ENCODE measurements at places on chromosomes 6 and 20.

DNA sequence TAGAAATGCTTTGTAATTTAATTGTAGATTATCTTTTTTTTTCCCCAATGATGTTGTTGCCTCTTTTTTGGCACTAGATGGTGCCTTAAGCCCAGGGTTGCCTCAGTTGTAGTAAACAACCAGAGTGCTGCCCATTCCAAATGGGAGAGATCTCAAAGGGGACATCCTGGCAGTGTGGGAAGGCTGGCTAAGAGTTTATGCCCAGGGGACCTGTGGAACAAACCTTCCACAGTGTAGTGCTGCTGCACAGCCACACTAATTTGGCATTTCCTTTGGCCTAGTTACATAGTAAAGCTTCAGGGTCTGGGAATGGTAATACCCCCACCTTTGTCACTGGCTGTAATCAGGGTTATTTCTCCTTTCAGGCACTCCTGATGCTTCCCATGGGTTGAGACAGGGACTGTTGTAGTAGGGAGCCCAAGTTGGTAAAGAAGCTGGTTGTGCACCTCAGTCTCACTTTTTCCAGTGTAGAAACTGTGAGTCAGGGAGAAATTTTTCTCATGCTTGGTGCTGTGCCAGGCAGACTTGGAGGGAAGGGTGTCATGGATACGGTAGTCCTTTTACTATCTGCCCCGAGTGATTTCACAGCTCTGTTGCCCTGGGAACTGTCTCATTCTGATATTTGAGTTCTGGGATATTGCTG lies 177.8 kb upstream of the ECI2 start:
- no peak for DNase-seq

DNA sequence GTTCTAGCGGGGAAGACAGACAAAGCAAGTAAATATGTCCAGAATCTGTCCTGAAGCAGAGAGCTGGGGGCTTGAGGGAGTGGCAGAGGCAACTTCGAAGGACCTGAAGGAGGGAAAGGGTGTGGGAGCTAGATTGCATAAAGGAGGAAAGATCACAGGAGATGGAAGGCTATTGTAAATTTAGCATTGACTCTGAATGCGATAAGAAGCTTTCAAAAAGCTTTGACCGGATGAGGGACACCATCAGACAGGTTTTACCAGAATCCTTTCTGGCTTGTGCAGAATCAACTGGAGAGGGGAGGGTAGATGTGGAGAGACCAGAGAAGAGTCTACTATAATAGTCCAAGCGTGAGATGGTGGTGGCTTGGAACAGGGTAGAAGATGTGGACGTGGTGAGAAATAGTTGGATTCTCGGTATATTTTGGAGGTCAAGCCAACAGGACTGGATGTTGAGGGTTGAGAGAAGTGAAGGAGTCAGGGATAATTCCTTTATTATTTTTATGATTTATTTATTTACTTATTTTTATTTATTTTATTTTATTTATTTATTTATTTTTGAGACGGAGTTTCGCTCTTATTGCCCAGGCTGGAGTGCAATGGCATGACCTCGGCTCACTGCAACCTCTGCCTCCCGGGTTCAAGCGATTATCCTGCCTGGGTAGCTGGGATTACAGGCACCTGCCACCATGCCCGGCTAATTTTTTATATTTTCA lies 19.9 kb upstream of the RIPOR3 start:
- no peak for DNase-seq

GRCh38 chr6:114144887-114145851 lies 174.2 kb upstream of the HDAC2 start:
- DNase-seq = no peak

DNA sequence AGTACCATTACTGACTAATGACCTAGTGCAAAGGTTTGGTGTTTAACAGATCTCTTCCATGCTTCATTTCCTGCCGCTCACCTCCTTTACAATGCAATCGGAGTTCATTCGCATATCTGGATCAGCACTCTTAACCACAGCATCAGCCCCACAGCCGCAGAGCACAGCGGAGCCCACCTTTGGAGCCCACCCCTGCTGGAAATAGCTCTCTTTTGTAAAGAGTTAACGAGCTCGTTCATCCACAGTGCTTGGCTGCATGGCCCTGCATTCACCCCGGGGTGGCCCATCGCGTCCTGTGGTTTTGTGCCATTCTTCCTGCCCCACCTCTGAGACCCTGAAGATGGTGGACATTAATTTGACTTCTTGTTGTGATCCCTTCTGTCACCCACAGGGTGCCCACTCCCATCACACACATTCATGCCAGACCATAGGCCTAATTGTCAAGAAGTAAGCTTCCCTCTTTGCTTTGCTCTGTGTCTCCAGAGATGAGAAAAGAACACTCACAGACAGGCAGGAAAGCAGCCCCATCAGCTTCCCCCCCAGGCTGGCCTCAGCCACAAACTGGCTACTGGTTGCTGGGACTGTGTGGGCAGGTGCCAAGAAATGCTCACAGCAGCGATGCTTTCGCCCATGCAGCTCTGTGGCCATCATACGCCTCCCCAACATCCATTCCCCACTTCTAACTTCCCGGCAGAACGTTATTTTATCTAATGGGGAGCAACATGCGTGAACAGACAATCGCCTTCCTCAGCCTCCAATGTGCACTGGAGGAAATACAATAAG lies 167.0 kb downstream of the LRFN2 start:
- peak; percentile 90 for DNase-seq

- no peak for DNase-seq
Observed at GRCh38 chr6:24667378-24667803, 514 bp downstream of the ACOT13 start.

GRCh38 chr20:17947474-17947815 lies 21.1 kb downstream of the SNX5 start:
- no peak for DNase-seq

GRCh38 chr6:14505401-14505800 lies 387.8 kb downstream of the CD83 start:
- peak; percentile 22 for DNase-seq

- no peak for DNase-seq
Observed at GRCh38 chr6:38349795-38350194, 289.9 kb downstream of the BTBD9 start.

DNA sequence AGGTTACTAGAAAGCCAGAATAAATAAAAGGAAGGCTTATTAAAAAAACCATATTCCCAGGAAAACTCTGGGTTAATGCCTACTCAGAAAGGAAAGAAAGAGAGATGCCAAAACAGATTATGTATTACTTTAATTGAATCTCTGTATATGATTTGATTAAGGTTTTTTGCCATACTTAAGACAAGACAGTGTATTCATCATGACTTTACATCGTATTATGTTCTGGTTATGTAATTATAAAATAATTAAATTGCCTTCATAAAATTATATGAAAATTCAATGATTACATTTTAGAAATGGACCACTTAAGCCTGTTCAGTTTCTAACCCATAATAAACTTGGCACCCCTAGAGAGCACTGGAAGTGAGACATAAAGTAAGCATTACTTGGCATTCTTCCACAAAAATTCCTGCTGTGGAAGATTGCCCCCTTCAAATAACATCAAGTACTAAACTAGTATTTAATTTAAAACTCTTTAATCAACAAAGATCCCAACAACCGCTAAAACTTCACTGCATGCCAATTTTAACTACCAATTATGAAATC lies 20.8 kb upstream of the IBTK start:
- DNase-seq = no peak

- no peak for DNase-seq
Observed at GRCh38 chr6:15460110-15460727, 202.6 kb downstream of the DTNBP1 start.

GRCh38 chr6:158230967-158231550 lies 62.9 kb downstream of the GTF2H5 start:
- no peak for DNase-seq

GRCh38 chr6:13397359-13398068 lies 69.2 kb upstream of the TBC1D7 start:
- no peak for DNase-seq

- no peak for DNase-seq
Observed at GRCh38 chr20:54843865-54844264, 368.5 kb downstream of the DOK5 start.

- no peak for DNase-seq
Observed at GRCh38 chr20:63311833-63312243, 18.9 kb downstream of the COL20A1 start.

- no peak for DNase-seq
Observed at GRCh38 chr6:42278131-42278853, 60.6 kb upstream of the MRPS10 start.

DNA sequence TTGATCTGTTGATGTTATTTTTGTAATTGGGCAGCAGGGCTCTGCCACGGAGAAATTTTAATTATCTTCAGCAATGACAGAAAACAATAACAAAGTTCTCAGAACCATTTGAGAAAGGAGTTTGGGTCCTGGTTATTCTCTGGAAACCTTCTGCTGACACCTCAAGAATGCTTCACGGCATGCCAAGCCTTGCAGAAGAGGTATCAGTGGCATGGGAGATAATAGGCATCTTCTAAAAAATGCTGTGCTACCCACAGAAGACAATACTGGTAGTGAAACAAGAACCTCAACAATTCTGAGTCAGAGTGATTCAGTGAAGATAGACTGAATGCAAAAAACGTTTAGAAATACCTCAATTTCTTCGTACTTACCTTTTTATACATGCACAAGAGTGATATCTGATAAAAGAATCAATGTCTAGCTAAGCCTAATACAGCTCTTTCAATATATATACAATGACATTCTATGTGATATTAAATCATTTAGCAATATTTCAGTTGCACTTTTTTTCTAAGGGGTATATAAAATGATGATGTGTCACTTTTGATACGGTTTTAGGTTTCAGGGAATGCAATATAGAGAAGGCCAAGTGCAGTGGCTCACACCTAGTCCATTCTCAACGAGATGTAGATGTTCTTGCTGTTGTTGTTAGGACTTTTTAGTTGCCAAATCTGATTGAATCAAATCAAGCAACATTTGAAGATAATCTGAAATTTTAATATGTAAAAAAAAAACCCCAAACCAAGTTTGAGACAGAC lies 110.4 kb upstream of the COL21A1 start:
- DNase-seq = no peak

GRCh38 chr20:16245879-16246278 lies 327.4 kb downstream of the KIF16B start:
- DNase-seq = no peak

GRCh38 chr6:9370480-9370879 lies 935.1 kb upstream of the SLC35B3 start:
- no peak for DNase-seq

- no peak for DNase-seq
Observed at GRCh38 chr6:127249621-127250020, 17.0 kb upstream of the RNF146 start.

DNA sequence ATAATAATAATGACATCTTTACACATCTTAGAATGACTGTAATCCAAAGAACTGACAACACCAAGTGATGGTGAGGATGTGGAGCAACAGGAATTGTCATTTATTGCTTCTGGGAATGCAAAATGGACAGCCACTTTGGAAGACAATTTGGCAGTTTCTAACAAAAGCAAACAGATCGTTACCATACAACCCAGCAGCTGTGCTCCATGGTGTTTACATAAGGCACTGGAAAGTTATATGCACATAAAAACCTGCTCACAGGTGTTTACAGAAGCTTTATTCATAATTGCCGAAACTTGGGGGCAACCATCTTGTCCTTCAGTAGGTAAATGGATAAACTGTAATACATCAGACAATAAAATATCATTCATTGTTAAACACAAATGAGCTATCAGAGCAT lies 18.3 kb upstream of the ASF1A start:
- no peak for DNase-seq

DNA sequence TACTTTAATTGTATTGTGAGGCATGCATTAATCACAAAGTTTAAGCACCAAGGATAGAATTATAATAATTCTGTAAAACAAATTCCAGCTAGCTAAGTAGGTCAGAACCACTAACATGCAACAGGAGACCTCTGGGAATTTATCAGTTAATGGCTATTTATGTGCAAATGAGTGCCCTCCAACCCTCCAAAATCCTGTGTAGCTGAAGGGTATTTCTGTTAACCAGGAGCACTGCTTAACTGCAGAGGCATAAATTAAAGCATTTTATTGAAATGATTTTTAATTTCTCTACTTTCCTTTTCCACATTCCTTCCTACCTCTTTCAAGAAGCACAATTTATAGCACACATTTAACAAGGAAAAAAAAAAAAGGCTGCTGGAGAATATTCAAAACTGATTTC lies 77.0 kb downstream of the MMS22L start:
- no peak for DNase-seq

DNA sequence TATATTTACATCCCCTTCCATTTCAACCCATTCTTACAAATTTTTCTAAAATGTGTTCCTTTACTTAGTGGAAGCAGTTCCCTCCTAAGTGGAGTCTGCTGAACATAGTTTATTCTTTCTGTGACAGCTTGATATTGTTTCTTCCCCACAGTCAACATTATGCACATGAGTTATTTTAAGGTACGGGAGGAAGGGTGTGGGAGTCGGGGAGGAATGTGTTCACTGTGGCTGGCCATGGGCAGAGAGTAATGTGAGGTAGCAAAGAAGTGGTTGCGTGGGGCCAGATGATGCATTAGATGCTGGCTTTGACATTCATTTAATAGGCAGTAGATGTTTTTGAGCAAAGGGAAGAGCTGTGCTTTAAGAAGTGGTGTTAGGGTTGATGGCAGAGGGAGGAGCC lies 98.5 kb downstream of the ARMC2 start:
- no peak for DNase-seq

- DNase-seq = no peak
Observed at GRCh38 chr6:148383658-148384368, 41.2 kb downstream of the SASH1 start.

- no peak for DNase-seq
Observed at GRCh38 chr6:31607317-31607716, 7.7 kb upstream of the AIF1 start.

DNA sequence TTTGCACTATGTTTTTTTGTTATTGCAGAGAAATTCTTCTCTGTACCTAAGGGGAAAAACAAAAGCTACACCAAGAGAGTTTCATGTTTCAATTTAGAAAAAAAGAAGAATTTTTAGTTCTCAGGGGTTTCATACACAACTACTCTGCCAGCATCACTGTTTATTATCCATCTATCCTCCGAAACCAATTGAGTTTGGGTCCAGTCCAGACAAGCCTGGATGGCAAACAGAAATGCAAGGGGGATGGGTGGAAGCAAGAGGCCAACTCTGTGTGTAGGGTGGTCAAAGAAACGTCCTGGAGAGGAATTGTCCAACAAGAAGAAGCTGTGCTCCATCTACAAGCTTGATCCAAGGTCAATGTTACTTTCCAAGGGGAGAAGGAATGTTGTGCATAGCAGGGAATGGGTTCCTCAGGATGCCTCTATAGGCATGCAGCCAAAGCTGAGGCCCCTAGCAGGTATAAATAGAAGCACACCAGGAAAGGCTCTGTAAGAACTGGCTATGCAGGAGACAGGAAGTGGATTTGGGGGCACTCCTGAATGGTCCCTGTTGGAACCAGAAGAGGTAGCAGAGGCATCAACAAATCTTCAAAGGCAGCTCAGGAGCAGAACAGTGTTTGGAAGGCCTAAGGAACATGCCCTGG lies 64.4 kb downstream of the FILIP1 start:
- no peak for DNase-seq

Data from posterior cingulate gyrus (tissue), 11 donors.